HS-5 (cell line): ENCODE measurements at places on chromosomes 16 and 17.
A peak's percentile ranks its signal among the peaks of the same experiment; 100 is the strongest.

GRCh38 chr16:69435977-69436820 is 11.8 kb downstream of the CYB5B start:
- no peak for DNase-seq

DNA sequence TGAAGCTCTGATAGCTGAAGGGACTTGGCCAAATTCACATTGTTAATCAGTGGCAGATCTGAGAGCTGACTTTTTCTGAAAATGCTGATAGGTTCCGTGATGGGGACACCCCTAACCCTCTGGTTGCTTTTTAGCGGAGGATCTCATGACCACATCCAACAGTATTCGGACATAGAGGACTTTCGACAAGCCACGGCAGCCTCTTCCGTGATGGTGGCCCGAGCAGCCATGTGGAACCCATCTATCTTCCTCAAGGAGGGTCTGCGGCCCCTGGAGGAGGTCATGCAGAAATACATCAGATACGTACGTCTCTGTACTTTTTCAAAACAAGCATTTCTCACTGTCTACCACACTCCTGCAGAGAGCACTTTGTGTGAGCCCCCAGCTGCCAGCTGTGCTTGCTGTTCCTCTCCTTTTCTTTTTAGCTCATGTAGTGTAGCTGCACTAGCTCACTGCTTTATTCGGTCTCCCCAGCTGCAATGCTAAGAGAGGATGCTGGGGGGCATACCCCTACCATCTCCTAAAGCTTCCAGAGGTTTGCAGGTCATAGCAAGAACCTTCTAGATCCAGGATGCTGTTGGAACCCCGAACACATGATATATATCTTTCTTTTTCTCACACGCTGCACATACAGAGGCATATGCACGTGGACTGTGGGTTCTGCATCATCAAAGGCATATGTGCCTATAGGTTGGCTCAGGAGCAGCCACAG is 14.2 kb upstream of the NFATC3 start:
- no peak for DNase-seq

GRCh38 chr16:24430954-24431760 is 108.2 kb upstream of the RBBP6 start:
- DNase-seq: peak; percentile 3

GRCh38 chr17:62819511-62820221 is 11.6 kb upstream of the MARCHF10 start:
- peak; percentile 94 for DNase-seq

GRCh38 chr16:88384222-88385111 is 1.7 kb downstream of the ZNF469 start:
- no peak for DNase-seq

DNA sequence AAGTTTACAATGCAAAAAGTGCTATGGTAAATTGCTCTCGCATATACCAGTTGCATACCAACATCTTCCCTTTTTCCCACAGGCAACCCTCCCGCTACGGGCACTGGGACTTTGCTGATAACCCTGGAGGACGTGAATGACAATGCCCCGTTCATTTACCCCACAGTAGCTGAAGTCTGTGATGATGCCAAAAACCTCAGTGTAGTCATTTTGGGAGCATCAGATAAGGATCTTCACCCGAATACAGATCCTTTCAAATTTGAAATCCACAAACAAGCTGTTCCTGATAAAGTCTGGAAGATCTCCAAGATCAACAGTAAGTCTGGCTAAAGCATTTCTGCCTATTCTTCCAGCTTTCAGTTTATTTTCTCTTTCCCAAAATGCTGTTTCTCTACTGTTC is 27.9 kb upstream of the HSBP1 start:
- DNase-seq: no peak

- no peak for DNase-seq
These were observed 17.9 kb downstream of the MYO18A start for GRCh38 chr17:29162082-29162908.

- peak; percentile 32 for DNase-seq
These were observed 19.2 kb downstream of the PLXDC1 start for GRCh38 chr17:39132192-39132610.

DNA sequence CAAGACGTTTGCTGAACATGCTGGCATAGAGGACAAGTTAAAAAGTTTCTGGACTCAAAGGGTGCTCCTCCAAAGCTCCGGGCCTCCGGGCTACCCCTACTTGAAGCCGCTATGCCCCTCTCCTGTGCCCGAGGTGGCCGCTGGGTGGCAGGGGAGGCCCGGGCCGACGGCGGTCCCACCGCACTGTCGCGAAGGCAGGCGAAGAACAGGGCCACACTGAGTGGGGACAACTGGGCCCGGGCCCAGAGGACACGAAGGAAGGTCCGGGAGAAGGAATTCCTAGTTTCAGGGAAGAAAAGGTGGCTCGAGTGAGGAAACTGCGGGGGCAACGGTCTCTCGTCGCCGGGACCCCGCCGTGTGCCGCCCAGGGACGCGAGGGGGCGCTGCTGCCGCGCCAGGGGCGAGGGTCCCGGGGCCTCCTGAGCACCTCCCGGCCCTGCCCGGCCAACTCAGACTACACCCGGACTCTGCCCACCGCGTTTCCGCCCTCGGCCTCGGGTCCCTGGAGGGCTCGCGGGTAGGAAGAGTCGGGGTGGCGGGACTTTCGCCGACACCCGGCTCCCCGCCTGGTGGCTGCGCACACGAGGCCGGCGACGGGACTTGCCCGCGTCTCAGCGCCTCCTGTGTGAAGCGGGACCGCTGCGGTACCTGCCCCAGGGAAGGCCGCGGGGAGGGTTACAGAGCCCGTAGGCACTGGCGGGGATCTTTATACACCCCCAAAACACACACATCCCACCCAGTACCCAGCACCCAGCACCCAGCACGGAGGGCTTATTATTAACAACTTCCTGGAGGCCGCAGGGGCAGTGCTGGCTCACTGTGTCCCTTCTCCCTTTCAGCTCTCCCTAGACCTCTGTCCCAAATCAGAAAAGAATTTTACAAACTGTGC is 772 bp upstream of the CHCT1 start:
- DNase-seq: no peak

GRCh38 chr17:78883533-78884131 is 19.4 kb downstream of the CEP295NL start:
- DNase-seq: peak; percentile 90

DNA sequence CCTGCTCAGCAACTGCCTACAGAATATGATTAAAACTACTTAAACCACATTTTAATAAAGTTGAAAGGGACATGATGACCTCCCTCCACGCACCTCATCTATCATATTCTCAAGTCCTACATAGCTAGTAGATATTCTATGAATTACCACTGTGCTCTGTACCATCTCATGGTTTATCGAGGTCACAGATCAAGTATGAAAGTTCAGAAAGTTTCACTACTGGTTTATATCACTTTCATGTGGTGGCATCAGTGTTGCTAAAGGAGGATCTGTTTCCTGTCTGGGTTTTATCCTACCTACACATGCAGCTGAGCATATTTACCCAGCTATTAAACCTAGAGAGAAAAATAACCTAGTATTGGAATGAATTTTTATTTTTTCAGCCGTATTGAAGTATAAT is 214.9 kb upstream of the MON1B start:
- no peak for DNase-seq

DNA sequence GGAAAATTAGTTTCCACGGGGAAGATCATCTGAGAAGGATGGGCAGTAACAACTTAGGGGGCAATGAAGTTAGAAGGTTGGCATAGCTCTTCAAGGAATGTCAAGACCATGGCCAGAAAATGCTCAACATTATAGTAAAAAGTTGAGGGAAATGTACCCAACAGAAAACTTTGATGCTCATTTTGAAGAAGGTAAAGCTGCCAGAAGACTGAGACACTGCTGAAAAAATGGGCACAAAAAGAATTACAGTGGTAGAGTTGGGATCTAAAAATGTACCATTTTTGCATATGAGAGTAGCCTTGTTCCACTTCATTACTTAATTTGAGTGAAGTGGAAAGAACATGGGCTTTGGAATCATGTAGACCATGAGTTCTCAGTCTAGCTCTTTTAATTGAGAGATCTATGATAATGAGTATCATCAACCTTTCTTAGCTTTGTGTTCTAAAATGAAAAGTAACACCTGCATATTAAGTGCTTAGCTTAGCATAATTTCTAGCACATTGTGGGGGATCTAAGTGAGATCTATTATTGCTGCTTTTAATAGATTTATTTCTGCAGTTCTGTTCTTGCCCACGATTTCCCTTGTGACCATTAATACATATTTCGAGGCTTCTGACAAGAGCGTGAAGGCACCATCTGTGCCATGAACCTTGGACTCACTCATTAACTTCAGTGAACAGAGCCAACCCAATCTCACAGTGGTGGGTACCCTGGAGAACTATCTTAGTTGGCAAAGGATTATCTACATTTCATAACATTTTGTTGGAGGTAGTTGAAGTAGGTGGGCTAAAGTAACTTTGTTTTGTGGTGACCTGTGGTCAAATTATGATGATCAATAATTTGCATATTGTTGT is 3.0 kb downstream of the NACA2 start:
- no peak for DNase-seq

GRCh38 chr17:64741038-64741641 is 79.0 kb upstream of the SMURF2 start:
- no peak for DNase-seq

DNA sequence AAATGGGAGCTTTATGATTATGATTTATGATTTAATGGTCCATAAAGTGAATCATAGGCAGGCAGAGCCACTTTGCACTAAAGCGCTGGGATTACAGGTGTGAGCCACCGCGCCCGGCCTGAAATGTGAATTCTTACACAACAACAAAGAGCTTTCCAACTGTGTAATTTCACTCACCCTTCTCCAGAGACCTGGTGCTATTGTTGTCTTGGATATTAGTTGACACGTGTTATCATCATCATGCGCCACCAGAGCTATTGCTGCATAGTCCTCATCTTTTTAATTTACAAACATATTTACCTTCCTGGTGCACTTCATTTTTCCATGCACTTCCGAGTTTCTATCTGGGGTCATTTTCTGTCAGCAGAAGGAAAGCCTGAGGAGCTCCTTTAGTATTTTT is 4.8 kb upstream of the UTS2R start:
- no peak for DNase-seq

DNA sequence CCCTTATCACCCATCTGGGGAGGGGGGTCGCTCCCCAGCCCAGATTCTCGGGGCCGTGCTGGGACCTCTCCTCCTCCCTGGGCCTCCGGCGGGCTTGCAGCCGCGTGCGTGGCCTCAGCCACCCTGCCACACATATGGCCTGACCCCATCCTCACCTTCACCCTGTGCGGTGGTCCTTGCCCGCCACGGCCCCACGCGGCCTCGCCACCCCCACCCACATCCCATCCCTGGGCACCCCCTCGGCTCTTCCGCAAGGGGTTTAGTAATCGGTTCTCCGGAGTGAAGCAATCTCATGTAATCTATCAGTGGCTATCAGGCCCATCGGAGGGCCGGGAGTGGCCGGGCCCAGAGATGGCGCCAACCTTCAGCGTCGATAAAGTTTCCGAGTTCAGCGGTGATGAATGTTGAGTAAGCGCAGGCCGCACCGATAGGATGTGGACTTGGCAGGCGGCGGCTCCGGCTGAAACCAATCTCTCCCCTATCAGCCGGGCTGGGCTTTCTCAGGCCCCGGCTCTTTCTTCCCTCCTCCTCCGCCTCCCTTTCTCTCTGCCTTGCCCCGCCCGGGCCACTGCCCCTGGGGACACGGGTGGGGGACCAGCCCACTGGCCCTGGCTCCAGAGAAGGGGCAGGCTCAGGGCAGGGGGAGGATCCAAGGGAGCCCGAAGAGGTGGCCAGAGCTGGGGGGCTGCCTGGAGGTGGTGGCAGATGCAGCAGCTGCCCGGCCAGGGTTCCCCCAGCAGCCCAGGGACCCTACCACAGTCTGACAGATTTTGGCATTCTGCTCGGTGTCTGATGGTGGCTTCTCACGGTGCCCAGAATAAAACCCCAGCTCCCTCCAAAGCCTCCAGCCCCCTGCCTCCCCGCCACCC is 20.8 kb downstream of the ZFPM1 start:
- DNase-seq: peak; percentile 11

DNA sequence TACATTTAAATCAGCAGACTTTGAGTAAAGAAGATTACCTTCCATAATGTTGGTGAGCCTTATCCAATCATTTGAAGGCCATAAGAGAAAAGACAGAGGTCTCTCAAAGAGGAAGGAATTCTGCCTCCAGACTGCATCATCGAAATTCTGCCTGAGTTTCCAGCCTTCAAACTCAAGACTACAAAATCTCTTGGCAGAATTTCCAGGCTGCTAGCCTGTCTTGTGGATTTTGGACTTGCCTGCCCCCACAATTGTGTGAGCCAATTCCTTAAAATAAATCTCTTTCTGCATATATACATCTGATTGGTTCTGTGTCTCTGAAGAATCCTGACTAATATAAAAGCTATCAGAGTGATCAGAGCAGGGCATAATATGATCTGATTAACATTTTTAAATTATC is 216.6 kb upstream of the CPHXL start:
- no peak for DNase-seq

GRCh38 chr16:67697422-67698185 is 21.5 kb downstream of the GFOD2 start:
- DNase-seq: no peak

DNA sequence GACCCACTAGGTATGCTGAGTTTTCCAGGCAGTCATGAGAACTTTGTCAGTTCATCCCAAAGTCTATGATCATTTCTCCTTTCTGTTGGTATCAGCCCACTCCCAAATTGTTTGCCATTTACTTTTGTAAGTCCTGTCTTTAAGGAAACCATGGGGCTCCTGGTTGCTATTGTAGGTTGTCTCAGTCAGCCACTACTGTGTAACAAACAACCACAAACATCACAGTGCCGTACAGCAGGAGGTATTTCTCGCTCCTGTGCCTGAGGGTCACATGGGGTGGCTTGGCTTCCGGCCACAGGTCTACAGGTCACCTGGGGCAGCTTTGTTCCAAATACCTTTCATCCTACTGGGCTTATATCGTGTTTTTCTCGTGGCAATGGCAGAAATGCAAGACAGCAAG is 71.6 kb downstream of the C17orf67 start:
- DNase-seq: no peak

DNA sequence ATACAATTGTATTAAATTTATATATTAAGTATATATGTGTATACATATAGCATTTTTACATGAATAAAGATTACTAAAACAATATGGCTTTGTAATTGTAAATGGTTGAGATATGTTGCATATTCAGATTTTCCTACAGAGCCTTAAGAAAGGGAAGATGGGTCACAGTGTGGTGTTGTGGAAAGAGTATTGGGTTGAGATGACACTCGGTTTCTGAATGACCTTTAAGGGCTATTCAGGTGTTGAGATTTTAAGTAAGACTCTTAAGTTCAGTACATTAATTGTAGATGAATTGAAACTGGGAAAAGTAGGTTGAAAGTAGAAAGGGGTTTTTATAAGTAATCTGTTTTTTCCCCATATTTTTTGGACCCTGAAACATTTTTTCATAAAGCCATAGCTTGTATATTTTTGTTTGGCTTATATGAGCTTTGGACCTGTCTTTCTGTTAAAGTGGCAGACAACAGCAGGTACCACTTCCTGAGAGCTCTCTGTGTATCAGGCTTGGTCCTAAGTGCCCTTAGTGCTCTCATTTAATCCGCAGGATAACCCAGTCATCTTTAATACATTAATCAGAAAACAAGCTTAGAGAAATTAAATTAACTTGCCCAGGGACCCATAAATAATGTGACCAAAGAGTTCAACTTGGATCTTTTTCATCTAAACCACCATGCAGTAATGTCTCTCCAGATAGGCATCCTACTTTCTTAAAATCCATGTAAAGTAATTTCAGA is 48.5 kb upstream of the MRC2 start:
- DNase-seq: no peak
